ENCODE measurements at places on chromosomes 7 and 10.

DNA sequence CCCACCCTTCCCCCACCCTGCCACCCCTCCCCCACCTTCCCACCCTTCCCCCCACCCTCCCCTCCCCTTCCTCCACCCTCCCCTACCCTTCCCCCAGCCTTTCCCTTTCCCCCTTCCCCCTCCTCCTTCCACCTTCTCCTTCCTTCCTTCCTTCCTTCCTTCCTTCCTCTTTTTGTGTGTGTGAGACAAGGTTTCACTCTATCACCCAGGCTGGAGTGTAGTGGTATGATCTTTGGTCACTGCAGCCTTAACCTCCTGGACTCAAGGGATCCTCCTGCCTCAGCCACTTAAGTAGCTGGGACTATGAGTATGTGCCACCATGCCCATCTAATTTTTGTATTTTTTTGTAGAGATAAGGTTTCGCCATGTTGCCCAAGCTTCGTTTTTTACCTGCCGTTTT lies 35.2 kb downstream of the CYP17A1 start:
- peak; percentile 7 for DNase-seq

DNA sequence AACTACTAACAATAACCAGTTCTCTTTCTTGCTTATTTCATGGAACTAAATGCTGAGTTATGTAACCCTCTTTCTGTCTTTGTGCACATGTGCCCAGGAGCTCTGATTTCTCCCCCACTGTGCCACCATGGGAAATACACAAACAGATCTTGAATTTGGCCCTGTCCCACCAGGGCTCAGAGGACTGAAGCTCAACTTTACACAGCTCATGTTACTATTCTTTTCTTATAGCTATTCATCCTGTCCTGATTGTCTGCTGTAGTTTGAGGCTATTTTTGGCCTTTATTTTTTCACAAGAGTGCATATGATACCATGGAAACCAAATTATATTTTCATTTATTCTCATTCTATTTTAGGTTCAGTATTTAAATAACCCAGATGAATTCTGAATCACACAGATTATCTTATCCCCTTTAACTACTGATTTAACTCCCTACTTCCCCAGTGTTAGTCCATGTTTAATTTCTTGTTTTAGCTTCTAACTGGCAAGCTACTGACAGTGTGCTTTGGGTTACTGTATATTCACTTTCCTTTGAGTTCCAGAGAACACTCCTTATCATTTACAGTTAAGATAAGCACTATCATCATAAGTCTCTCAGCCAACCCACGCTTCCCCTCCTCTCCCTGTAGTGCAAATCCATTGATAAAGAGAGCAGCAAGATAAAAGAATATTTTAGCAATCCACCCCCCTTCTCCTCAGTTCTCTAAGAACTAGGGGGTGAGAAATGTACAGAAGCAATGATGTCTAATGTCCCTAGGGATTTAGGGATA lies 71.8 kb upstream of the GSDME start:
- no peak for DNase-seq

GRCh38 chr7:73521636-73522104 lies 423 bp downstream of the BAZ1B start:
- DNase-seq = no peak

DNA sequence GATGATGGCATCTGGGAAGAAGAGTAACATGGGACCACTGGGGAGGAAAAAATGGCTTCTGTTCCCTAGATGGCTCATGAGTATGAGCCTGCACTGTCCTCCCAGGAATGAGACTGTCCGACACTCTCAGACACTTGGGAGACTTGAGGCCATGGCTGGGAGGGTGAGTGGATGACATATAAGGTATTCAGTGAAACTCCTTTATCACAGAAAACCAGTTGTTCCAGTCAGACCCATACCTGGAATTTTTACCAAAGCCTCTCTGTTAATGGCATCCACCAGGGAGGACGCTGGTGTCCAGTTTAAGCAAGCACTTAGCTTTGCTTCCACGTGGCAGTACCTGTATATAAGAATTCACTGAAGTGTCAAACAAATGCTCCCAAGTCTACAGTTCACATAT lies 116.7 kb upstream of the C10orf90 start:
- no peak for DNase-seq

DNA sequence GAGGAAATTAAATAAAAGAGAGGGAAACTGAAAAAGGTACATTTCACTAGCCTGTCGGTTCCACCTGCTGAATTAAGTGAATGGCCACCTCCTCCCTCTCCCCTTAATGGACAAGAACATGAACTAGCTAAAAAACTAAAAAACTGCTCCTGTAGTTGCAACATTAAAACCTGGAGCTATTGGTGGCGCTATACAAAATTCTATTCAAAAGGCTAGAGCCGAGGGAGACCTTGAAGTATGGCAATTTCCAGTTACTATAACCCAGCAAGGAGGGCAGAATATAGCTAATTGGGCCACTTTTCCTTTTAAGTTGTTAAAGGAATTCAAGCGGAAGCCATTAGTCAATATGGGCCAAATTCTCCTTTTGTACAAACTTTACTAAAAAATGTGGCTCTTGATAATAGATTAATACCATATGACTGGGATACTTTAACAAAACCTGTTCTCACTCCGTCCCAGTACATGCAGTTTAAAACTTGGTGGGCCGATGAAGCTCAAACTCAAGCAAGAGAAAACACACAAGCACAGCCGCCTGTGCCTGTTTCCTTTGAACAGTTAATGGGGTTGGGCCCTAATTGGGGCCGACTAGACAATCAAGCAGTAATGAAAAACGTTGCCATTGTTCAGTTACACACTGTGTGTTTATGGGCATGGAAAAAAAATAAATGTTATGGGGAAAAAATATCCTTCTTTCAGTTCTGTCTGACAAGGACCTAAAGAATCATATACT lies 6.5 kb upstream of the CHST3 start:
- DNase-seq = no peak

GRCh38 chr10:119283818-119284217 lies 76.4 kb downstream of the GRK5 start:
- DNase-seq = no peak

- no peak for DNase-seq
Observed at GRCh38 chr10:114523876-114524275, 119.6 kb upstream of the AFAP1L2 start.

DNA sequence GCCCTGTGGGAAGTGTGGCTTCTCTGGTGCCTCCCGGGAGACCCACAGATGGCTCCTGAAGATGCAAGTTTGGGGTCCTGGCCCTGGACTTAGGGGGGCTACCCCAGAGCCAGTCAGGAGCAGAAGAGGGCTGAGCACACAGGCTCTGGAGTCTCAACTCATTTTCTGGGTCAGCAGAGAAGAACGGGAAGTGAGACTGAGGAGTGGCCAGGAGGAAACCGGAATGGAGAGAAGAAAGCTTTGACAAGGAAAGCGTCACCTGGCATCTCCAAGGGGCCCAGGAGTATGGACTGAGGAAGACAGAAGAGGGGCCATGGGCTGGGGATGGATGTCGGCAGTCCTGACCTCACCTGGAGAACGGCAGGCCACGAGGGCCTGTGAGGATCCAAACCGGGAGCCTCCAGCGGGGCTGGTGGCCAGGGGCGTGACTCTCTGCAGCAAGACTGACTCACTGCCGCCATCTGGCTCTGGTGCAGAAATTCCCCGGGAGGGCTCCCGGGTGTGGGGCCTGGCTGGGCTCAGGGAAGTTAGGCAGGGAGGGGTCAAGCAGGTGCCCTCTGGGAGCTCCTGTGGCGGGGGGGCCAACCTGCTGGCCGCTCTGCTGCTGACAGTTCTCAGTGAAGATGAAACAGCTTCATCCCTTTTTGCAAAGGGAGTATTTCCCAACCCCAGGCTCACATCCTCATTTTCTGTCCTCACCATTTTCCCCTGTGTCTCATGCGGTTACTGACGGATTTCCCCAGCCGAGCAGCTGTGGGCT lies 23.6 kb downstream of the DAGLB start:
- no peak for DNase-seq

GRCh38 chr10:133157662-133158436 lies 2.2 kb upstream of the KNDC1 start:
- no peak for DNase-seq

DNA sequence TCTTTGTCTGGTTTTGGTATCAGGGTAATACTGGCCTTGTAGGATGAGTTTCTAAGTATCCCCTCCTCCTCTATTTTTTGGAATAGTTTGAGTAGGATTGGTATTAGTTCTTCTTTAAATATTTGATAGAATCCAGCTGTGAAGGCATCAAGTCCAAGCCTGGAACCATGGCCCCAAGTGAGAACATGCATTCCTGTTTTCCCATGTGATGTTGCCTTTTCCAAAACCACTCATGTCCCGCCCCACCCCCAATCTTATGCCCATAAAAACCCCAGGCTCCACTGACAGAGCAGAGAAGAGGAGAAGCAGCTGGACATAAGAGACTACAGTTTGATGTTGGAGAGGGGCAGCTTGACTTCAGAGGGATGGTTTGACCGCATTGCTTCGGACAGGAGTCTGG lies 71.2 kb downstream of the MINPP1 start:
- DNase-seq = no peak

DNA sequence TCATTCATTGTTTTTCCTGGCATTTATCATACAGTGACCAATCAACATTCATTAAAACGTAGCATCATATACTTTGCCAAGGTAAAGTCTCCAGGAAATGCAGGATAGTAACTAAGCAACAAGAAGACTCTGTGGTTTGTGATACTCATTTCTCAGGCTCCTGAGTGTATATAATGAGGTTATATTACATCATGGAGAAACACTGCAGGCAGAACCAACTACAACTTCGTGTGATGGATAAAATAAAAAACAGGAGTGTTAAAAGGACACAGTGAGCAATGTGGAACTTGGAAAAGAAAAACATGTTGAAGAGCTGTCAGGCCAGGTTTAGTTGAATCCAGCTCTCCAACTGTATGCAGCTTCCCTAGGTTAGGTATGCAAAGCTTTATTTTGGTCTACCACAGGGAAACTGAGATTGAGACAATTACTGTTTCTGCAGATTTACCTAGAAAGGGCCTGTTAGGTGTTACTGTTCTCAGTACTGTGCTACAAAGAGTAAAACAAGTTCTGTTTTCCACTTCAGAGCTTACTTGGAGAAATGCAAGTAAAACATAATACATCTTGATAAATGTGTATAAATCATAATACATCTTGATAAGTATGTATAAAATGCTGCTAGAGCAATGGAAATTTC lies 7.8 kb upstream of the CCNY start:
- no peak for DNase-seq

DNA sequence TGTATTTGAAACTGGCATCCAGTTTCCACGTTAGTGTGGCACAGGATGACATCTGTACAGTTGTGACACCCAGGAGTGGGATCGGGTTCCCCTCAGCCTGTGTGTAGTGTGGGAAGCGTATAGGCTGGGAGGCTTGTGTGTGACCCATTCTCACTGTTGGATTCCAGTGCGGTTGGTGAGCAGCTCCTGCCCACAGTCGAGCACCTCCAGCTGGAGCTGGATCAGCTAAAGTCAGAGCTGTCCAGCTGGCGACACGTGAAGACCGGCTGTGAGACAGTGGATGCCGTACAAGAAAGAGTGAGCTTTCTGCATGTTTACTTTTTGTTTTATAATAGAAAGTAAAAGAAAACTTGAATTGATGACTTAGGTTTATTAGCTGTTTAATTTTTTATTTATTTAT lies 18.7 kb upstream of the GET4 start:
- no peak for DNase-seq

DNA sequence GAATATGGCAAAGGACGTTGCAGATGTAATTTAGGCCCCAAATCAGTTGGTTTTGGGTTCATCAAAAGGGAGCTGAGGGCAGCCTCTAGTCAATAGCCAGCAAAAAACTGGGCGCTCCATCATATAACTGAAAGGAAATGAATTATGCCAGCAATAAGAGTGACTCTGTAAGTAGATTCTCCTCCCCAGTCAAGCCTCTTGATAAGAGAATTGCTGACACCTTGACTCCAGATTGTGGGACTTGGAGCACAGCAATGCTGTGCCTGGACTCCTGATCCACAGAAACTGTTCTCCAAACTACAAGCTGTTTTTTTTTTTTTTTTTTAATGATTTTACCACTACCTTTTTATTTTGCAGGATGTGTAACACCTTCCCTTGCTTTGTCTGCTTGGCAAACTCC lies 25.5 kb downstream of the ZFAND4 start:
- no peak for DNase-seq

- no peak for DNase-seq
Observed at GRCh38 chr7:55150709-55151451, 132.1 kb downstream of the EGFR start.

- DNase-seq = no peak
Observed at GRCh38 chr10:129483430-129484010, 16.5 kb downstream of the MGMT start.

- DNase-seq = no peak
Observed at GRCh38 chr10:51585742-51586141, 113.7 kb downstream of the CSTF2T start.

GRCh38 chr10:43230909-43231522 lies 35.8 kb downstream of the RASGEF1A start:
- DNase-seq = no peak

All from AML-193 (cell line).